ENCODE measurements at places on chromosomes 7 and 10.

- no peak for DNase-seq
Observed at GRCh38 chr10:108601851-108602250, 1321.5 kb downstream of the XPNPEP1 start.

- DNase-seq: no peak
Observed at GRCh38 chr10:112720178-112720577, 229.9 kb upstream of the TCF7L2 start.

DNA sequence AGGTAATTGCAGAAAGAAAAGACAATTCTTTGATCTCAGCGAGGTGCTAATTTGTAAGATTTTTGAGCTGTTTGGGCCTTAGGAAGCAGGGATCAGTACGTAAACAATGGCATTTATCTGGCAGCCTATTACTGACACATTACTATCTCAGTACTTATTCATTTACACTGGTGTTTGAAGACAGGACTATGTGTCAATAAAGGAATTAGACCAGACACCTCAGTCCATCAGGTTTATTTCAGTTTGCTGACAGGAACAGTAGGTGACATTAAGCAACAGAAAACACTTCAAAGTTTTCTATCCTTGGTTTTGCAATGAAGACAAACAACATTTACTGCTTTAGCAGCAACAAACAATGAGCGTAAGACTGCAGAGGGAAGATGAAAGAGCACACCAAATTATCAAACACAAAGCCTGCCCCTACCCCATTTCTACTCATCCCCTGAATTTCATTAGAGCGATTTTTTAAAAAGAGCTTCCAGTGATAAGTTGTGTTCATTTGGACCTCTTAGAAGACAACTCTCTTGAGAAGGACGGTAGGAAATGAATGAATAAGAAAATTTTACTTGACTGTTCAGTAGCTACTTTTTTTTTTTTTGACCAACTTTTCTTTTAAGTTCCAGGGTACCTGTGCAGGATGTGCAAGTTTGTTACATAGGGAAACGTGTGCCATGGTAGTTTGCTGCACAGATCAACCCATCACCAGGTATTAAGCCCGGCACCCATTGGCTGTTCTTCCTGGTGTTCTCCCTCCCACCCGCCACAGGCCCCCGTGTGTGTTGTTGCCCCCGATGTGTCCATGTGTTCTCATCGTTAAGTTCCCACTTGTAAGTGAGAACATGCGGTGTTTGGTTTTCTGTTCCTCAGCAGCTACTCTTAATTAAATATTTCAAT, 138.8 kb downstream of the DKK1 start:
- no peak for DNase-seq

- no peak for DNase-seq
Observed at GRCh38 chr7:55248526-55248925, 116.6 kb upstream of the LANCL2 start.

- DNase-seq: peak; percentile 83
Observed at GRCh38 chr10:32459051-32459698, 13.2 kb downstream of the CCDC7 start.

- no peak for DNase-seq
Observed at GRCh38 chr7:91357379-91357778, 93.1 kb downstream of the FZD1 start.

GRCh38 chr10:102113261-102113955, 6.8 kb downstream of the LDB1 start:
- DNase-seq: peak; percentile 46

DNA sequence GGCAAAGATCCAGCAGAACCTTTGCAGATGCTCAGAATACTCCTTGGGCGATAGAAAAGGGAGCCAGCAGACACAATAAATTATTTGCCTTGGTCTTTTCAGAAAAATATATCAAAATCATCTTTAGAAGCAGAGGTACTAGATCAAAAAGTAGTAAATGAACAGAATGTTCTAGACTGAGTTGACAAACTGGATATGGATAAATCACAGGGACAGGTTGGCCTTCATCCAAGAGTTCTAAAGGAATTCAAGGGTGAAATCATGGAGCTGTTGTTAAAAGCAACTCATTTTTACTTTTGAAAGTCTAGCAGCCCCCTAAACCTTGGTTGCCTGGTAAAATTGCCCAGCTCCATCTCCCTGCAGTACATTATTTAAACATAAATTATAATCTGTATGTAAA, 99.1 kb downstream of the PLCE1 start:
- no peak for DNase-seq

DNA sequence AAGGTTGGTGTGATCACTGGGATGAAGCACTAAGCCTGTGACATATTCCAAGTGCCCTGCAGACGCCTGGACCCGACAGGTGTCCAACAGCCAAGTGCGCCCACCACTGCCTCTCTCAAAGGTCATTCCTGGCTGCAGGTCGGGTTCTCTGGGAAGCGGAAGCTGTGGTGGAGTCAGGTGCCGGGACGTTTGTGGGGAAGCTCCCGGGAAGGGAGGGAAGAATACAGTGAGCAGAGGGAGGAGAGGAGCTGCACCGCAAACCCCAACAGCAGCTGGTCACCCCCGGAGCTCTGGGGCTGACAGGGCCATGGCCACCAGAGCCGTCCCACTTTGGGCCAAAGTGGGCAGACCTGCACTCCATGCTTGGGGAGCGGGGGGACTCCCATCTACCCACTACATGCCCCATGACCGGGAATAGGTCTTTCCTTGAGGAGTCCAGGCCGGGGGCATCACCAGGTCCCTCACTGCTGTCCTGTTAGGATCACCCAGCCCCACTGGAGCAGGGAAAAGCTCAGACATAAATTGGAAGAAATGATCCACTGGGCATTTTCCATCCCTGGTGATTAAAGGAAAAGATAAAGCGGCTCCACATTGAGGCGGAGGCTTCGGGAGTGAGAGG, 84.5 kb upstream of the PPP2R2D start:
- no peak for DNase-seq
